ENCODE measurements at places on chromosomes 4 and X. TPM values are rescaled to one million over a fixed set of nuclear protein-coding genes. Genes with fewer than 3 reads are reported as not detected.

Gene EMCN
- total RNA-seq: 4.3 TPM

GRCh38 chrX:100928660-100929613 is at the start of gene XKRX:
TSS of gene XKRX (minus strand) at chrX:100928917. CDS start at chrX:100928304, 613 bp downstream.
- no peaks in the 10 kb centered on the region for H3K36me3 ChIP-seq
- peaks cover 5% of the 10 kb centered on the region for H3K27me3 ChIP-seq
- peaks cover 6% of the 10 kb centered on the region for H3K4me1 ChIP-seq
- H3K27ac ChIP-seq: peak within 1 kb of the TSS; percentile 53
- peak within 1 kb of the TSS; percentile 79 for H3K4me3 ChIP-seq
- DNase-seq: peak; percentile 40

Gene NPNT
- 68.6 TPM for total RNA-seq

Gene CLCN4
- 5.7 TPM for total RNA-seq

Gene DMRTC1B
- total RNA-seq: 6.1 TPM

- no peak overlapping the region for H3K27ac ChIP-seq
- no peaks in the 10 kb centered on the region for H3K36me3 ChIP-seq
- H3K27me3 ChIP-seq: peaks cover 16% of the 10 kb centered on the region
These were observed 575.5 kb downstream of the GBA3 start for GRCh38 chr4:23268072-23268771.

GRCh38 chr4:39655876-39656275 is 17.2 kb upstream of the SMIM14 start:
- H3K4me3 ChIP-seq: no peak overlapping the region
- no peak for DNase-seq

Gene BEX1
- 12.2 TPM for total RNA-seq

- no peak for DNase-seq
- no peak overlapping the region for H3K27ac ChIP-seq
- H3K4me3 ChIP-seq: no peak overlapping the region
- peaks cover 27% of the 10 kb centered on the region for H3K36me3 ChIP-seq
- H3K4me1 ChIP-seq: peaks cover 11% of the 10 kb centered on the region
- no peaks in the 10 kb centered on the region for H3K27me3 ChIP-seq
These were observed 47.8 kb downstream of the ACOX3 start for GRCh38 chr4:8392591-8393190.

Gene POF1B
- 1.5 TPM for total RNA-seq

Gene TEX13B
- total RNA-seq: not detected

DNA sequence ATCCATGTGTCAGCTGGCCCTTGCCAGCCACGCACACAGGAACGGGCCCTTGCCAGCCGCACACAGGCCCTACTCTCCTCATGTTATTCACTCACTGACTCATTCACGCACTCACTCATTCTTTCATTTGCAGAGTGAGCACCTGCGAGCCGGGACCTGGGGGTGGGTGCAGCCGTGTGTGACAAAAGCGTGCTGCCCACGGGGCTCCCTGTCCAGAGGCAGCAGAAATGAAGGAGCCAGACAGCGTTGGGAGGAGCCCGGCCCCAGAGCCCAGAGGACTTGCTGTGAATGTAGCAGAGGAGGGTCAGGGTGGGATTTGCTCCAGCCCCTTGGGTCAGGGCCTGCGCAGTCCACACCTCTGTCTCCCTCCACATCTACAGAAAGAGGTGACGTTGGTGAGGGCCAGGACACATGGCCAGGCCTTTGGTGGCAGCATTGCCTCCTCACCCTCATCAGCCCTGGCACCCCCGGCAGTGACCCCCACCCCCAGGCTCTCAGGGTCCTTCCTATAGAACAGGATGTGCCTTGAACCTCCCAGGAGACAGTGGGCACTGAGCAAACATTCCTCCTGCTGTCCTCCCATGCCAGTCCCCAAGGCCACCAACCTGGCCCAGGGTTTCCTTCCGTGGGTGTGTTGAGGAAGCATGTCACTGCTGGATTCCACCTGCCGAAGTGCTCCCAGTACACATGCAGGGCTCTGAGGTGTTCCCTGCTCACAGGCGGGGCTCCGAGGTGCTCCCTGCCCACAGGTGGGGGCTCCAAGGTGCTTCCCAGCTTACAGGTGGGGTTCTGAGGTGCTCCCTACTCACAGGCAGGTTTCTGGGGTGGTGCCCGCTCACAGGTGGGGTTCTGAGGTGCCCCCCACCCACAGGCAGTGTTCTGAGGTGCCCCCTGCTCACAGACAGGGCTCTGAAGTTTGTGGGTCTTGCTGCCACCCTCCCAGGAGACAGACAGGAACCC is 105.7 kb downstream of the HMX1 start:
- H3K36me3 ChIP-seq: no peaks in the 10 kb centered on the region
- H3K27me3 ChIP-seq: peaks cover 45% of the 10 kb centered on the region
- no peak overlapping the region for H3K27ac ChIP-seq
- DNase-seq: no peak
- H3K4me3 ChIP-seq: no peak overlapping the region

- H3K27me3 ChIP-seq: peaks cover 77% of the 10 kb centered on the region
- no peaks in the 10 kb centered on the region for H3K36me3 ChIP-seq
- no peaks in the 10 kb centered on the region for H3K4me1 ChIP-seq
- no peak overlapping the region for H3K4me3 ChIP-seq
- no peak for DNase-seq
These were observed 34.9 kb upstream of the CRMP1 start for GRCh38 chr4:5927747-5928146.

- peaks cover 10% of the 10 kb centered on the region for H3K4me1 ChIP-seq
- no peak for DNase-seq
- no peak overlapping the region for H3K4me3 ChIP-seq
- no peaks in the 10 kb centered on the region for H3K36me3 ChIP-seq
- H3K27me3 ChIP-seq: no peaks in the 10 kb centered on the region
These were observed 22.5 kb upstream of the MYOZ2 start for GRCh38 chr4:119113033-119113655.

DNA sequence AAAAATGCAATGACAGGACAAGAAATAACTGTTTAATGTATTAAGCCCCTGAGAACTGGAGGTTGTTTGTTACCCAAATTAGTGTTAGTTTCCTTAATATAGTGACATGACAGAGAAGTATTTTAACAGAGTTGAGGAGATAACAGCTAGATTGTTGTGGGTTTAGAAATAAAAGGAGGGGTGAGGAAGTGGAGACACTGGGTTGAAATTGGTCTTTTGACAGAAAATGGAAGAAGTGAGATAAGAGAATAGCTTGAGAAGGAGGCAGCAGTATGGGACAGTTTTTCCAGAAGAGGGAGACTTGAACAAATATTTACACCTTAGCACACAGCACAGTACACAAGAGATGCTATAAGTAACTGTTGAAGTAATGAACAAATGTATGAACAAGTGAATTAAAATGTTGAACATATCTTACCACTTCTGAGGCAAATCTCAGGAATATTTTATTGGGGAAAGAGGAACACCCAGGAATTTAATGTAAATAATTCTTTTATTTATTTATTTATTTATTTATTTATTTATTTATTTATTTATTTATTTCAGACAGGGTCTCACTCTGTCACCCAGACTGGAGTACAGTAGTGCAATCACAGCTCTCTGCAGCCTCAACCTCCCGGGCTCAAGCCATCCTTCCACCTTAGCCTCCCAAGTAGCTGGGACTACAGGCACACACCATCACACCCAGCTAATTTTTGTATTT is 58.0 kb upstream of the EGFL6 start:
- no peaks in the 10 kb centered on the region for H3K4me1 ChIP-seq
- H3K27me3 ChIP-seq: no peaks in the 10 kb centered on the region
- DNase-seq: no peak
- no peak overlapping the region for H3K4me3 ChIP-seq

- H3K27me3 ChIP-seq: no peaks in the 10 kb centered on the region
- DNase-seq: no peak
- H3K4me3 ChIP-seq: no peak overlapping the region
- H3K4me1 ChIP-seq: no peaks in the 10 kb centered on the region
These were observed 516.5 kb upstream of the CNKSR2 start for GRCh38 chrX:20857746-20858145.

GRCh38 chrX:40106676-40107290 is 9.0 kb upstream of the BCOR start:
- H3K36me3 ChIP-seq: no peaks in the 10 kb centered on the region
- no peak for DNase-seq
- no peaks in the 10 kb centered on the region for H3K27me3 ChIP-seq
- H3K4me1 ChIP-seq: peaks cover 21% of the 10 kb centered on the region
- H3K4me3 ChIP-seq: peak overlapping the region; percentile 72
- peak overlapping the region; percentile 90 for H3K27ac ChIP-seq

- no peaks in the 10 kb centered on the region for H3K27me3 ChIP-seq
- H3K27ac ChIP-seq: no peak overlapping the region
- DNase-seq: no peak
- no peaks in the 10 kb centered on the region for H3K4me1 ChIP-seq
These were observed 62.6 kb downstream of the CASP6 start for GRCh38 chr4:109640644-109641043.

GRCh38 chr4:136935871-136936270 is 596.4 kb downstream of the PCDH18 start:
- no peak overlapping the region for H3K27ac ChIP-seq
- no peaks in the 10 kb centered on the region for H3K27me3 ChIP-seq
- H3K4me1 ChIP-seq: peaks cover 16% of the 10 kb centered on the region
- H3K36me3 ChIP-seq: no peaks in the 10 kb centered on the region

Gene NCAPG
- total RNA-seq: 13.6 TPM

DNA sequence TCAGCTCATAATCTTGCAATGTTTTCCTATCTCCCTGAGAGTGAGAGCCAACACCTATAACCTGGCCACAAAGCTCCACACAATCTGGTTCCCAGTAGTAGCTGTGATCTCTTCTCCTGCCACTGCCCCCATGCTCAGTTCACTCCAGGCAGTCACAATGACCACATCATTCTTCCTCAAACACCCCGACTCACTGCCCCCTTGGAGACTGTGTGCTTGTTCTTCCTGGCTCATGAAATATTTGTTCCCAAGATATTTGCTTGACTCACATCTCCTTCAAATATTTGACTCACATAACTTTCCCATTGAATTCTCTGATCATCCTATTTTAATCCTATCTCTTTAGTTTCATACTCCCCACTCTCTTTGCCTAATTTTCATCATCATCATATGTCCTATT is 173.7 kb downstream of the AREG start:
- DNase-seq: no peak
- H3K4me1 ChIP-seq: peaks cover 1% of the 10 kb centered on the region
- H3K27ac ChIP-seq: no peak overlapping the region
- H3K27me3 ChIP-seq: peaks cover 4% of the 10 kb centered on the region
- no peak overlapping the region for H3K4me3 ChIP-seq

GRCh38 chrX:154352466-154352865 is 22.0 kb downstream of the FLNA start:
- no peaks in the 10 kb centered on the region for H3K27me3 ChIP-seq
- H3K4me1 ChIP-seq: no peaks in the 10 kb centered on the region
- peaks cover 9% of the 10 kb centered on the region for H3K36me3 ChIP-seq

Gene TMEM47
- 11.8 TPM for total RNA-seq

Gene COL4A6
- total RNA-seq: 102 TPM

Gene VSIG4
- not detected for total RNA-seq

GRCh38 chr4:98522062-98522461 is 136.3 kb downstream of the TSPAN5 start:
- no peaks in the 10 kb centered on the region for H3K36me3 ChIP-seq
- DNase-seq: no peak
- peaks cover 51% of the 10 kb centered on the region for H3K4me1 ChIP-seq
- H3K4me3 ChIP-seq: no peak overlapping the region

- H3K4me3 ChIP-seq: no peak overlapping the region
- H3K27me3 ChIP-seq: no peaks in the 10 kb centered on the region
- peaks cover 29% of the 10 kb centered on the region for H3K36me3 ChIP-seq
- DNase-seq: no peak
- H3K4me1 ChIP-seq: no peaks in the 10 kb centered on the region
These were observed 91.2 kb downstream of the HUWE1 start for GRCh38 chrX:53595266-53595810.

GRCh38 chr4:32163125-32163524 is 1443.0 kb downstream of the PCDH7 start:
- H3K4me3 ChIP-seq: no peak overlapping the region
- DNase-seq: no peak
- H3K36me3 ChIP-seq: no peaks in the 10 kb centered on the region
- peaks cover 4% of the 10 kb centered on the region for H3K4me1 ChIP-seq
- H3K27me3 ChIP-seq: no peaks in the 10 kb centered on the region

- no peaks in the 10 kb centered on the region for H3K4me1 ChIP-seq
- no peak overlapping the region for H3K4me3 ChIP-seq
- no peaks in the 10 kb centered on the region for H3K36me3 ChIP-seq
- DNase-seq: no peak
- H3K27ac ChIP-seq: no peak overlapping the region
These were observed 98.7 kb upstream of the GRIA3 start for GRCh38 chrX:123085311-123085940.

DNA sequence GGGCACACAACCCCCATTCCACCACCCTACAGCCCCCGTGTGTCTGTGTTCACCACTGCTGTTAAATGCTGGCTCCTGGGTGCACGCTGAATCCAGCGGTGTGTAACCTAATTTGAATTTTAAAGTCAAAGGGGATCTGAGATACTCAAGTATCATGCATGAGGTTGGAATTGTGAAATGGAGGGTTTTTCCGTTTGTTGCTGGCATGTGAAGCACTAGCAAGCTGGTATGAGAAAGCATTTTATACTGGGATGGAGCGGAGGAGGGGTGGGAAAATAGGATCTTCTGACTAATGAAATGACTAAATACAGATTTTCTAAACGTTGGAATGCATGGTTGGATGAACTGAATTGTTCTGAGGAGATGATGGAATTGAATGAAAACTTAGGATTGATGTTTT is 36.9 kb upstream of the FAT1 start:
- H3K4me1 ChIP-seq: peaks cover 6% of the 10 kb centered on the region
- no peak overlapping the region for H3K27ac ChIP-seq
- H3K36me3 ChIP-seq: peaks cover 1% of the 10 kb centered on the region
- DNase-seq: no peak

- H3K27me3 ChIP-seq: no peaks in the 10 kb centered on the region
- no peak overlapping the region for H3K4me3 ChIP-seq
- DNase-seq: no peak
- H3K36me3 ChIP-seq: no peaks in the 10 kb centered on the region
- H3K4me1 ChIP-seq: peaks cover 18% of the 10 kb centered on the region
- no peak overlapping the region for H3K27ac ChIP-seq
These were observed 586.6 kb downstream of the RAPGEF2 start for GRCh38 chr4:159689526-159689925.

- no peak for DNase-seq
- peaks cover 7% of the 10 kb centered on the region for H3K27me3 ChIP-seq
- H3K4me3 ChIP-seq: no peak overlapping the region
- H3K36me3 ChIP-seq: no peaks in the 10 kb centered on the region
- H3K4me1 ChIP-seq: peaks cover 4% of the 10 kb centered on the region
- no peak overlapping the region for H3K27ac ChIP-seq
These were observed 107.9 kb downstream of the MMRN1 start for GRCh38 chr4:90002441-90003062.

- no peak overlapping the region for H3K4me3 ChIP-seq
- no peaks in the 10 kb centered on the region for H3K36me3 ChIP-seq
- H3K4me1 ChIP-seq: peaks cover 6% of the 10 kb centered on the region
These were observed 87.9 kb downstream of the PDK3 start for GRCh38 chrX:24553011-24553410.

GRCh38 chrX:2398064-2398656 is 102.6 kb downstream of the DHRSX start:
- no peaks in the 10 kb centered on the region for H3K27me3 ChIP-seq
- peaks cover 33% of the 10 kb centered on the region for H3K4me1 ChIP-seq
- no peak overlapping the region for H3K27ac ChIP-seq
- no peak for DNase-seq
- H3K36me3 ChIP-seq: peaks cover 8% of the 10 kb centered on the region

Gene TMEM129
- 36.0 TPM for total RNA-seq

GRCh38 chrX:10072786-10073568 is 83.8 kb upstream of the CLCN4 start:
- no peak for DNase-seq
- H3K4me1 ChIP-seq: peaks cover 5% of the 10 kb centered on the region
- H3K4me3 ChIP-seq: no peak overlapping the region
- H3K27me3 ChIP-seq: no peaks in the 10 kb centered on the region
- H3K36me3 ChIP-seq: peaks cover 5% of the 10 kb centered on the region
- no peak overlapping the region for H3K27ac ChIP-seq
